ENCODE measurements at places on chromosomes 3 and 15.
A peak's percentile ranks its signal among the peaks of the same experiment; 100 is the strongest.

GRCh38 chr3:142444343-142444742, 3.5 kb downstream of the XRN1 start:
- no peak for DNase-seq

DNA sequence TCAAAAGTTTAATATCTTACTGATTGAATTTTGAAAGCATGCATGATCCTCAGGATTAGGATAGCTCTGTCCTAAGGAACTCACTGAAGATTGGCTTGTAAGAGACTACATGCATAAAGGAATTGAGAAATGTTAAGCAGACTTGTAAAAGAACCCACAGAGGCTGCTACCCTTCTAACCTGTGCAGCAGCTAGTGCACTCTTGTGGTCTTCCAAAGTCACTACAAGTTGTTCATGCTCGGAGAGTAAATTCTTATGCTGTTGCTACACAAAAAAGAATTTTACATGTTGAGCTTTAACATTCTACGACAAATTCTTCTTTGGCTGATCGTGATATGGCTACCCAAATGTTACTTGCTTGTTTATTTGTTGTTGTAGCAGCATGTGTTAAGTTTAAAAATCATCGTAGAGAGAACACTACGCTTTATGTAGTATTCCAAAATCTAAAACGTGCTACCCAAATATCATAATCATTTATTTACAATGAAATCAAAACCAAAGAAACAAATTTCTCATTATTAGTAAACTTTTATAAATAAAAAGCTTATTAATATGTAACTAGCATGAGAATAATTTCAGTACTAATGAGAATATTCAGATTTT, 55.0 kb downstream of the GOLIM4 start:
- peak; percentile 59 for DNase-seq

DNA sequence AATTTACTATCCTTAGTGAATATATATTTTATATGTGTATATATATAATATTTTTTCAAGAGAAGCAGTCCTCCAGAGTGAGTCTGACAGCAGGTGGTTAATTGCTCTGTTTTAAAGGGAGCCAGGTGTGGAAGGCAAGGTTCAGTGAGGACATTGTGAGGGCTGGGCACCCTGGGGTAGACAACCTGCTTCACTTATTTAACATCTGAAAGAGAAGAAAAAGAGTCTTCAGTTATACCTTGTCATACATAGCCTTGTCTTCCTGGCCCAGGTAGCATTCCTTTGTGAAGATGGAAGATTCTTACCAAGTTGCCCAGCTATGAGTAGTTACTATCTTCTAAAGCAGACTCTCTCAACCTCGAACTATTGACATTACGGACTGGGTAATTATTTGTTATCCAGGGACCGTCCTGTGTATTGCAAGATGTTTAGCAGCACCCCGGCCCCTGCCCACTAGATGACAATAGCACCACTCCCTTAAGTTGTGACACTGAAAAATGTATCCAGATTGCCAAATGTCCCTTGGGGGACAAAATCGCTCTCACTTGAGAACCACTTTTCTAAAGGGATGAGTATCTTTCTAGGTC, 336.0 kb upstream of the TRIM42 start:
- no peak for DNase-seq

DNA sequence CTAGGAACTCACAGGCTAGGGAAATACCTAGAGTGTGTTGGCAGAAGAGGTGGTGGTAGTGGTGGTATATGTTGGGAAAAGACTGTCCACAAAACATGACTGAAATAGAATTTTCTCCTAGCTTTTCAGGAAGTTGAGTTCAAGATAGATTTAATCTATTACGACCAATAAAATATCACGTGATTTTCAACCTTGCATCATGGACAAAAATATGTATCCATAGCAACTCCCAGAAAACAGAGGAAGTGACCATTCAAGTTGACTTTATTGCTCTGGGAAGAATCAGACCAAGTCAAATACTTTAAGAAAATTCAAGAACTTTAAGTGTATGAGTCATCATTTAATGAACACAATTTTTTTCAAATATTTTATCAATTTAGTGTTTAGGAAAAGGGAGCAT, 347.0 kb upstream of the ZNF385D start:
- no peak for DNase-seq

DNA sequence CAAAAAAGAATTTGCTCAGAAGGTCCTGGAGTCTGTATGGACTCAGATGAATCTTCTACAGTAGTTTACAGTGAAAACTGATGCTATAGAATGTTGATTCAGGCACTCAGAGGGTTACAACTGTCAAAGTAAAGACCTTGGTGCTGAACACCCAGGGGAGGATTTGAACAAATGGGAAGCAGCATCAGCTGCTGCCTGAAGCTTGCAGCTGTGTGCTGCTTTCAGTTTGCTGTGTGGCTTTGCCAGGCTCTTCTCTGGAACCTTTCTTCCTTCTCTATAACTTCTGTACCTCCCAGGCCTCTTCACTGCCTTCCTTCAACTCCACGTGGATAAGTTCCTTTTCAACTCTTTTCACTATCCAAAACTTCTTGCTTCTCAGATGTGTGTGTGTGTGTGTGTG, 214.2 kb downstream of the GRM7 start:
- no peak for DNase-seq

DNA sequence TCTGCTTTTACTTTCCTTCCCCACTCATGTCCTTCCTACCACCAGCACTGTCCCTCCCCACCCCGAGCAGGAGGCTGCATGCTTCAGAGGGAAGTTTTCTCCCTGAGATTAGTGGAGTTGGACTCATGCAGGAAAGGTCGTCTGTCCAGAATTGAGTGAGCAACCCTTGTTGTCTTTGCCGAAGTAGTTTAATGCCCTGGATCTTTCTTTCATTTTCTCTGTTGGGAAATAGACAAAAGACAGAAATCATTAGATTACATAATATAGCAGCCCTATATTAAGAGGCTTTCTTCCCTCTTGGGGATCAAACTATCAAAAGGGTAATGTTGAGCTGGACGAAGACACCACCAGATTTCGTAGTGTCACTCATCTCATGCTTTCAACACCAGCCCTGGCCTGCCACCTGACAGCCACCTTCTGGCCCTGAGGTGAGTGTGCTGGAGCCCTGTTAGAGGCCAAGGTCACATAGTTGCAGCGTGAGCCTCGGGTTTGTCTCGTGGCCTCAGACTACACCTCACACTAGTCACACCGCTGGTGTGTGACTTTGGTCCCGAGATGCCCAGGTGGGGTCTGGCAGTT, 231.0 kb downstream of the ITPR1 start:
- DNase-seq = no peak

GRCh38 chr3:188124184-188124583, 29.8 kb upstream of the LPP start:
- peak; percentile 25 for DNase-seq

- DNase-seq = no peak
Measured at GRCh38 chr15:78810362-78811123, 721 bp downstream of the ADAMTS7 start.

DNA sequence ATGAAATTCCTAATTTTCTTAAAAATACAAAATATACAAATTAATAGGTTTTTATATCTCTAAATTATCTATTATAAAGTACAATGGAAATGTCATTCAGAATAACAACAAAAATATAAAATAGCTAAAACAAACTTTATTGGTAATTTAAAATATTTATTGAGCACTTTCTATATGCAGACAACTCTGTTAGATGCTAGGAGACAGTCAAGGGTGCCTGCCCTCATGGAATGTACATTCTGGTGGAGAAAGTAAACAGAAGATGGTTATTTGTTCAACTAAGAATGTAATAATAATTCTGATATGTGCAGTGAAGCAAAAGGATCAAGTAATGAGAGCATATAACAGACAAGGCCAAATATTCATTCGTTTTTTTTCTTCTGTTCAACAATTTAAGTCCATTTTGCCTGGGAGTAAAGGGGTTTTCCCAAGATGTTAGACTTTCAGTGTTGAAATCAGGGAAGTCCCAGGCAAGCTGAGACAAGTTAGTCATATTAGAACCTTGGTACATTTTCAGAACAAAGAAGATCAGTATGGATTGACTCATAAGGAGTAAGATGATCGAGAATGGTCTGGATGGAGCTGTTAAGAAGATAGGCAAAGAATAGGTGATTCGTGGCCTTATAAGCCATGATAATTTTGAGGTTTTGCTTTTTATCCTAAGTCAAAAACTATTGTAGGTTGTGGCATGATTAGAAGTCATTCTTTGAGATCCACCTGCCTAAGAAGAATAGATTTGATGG, 150.2 kb upstream of the MLF1 start:
- DNase-seq = peak; percentile 99

- no peak for DNase-seq
Measured at GRCh38 chr15:79322945-79323344, 12.0 kb downstream of the TMED3 start.

DNA sequence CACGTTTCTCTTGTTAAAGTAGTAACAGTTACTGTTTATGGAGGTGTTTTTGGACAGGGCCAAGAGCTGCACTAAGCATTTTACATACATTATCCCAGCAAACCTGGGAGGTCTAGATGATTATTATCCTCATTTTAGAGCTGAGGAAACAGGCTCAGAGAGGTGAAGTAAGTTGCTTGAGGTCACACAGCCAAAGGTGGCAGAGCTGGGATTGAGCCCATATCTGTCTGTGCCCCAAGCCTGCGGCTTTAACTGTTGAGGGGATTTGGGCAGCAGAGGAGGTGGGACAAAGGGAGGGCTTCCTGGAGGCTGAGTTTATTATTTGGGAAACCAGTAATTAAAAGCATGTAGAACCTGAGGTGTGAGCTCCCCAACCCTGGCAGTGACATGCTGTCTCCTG, 9.2 kb downstream of the SMAD6 start:
- no peak for DNase-seq

DNA sequence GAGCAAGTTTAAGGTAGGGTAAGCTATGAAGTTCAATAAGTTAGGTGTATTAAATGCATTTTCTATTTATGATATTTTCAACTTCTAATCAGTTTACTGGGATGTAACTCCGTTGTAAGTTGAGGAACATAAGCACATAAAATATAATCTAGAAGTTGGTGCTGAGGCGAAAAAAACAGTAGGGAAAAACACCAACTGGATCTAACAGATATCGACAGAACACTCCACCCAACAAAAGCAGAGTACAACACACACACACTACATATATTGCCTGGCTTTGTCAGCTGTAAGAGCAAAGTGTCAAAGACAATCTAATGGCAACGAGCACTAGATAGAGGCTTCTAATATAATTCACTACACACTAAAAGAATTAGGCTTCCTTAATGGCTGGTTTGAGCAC, 8.4 kb downstream of the PIK3R4 start:
- DNase-seq = no peak

DNA sequence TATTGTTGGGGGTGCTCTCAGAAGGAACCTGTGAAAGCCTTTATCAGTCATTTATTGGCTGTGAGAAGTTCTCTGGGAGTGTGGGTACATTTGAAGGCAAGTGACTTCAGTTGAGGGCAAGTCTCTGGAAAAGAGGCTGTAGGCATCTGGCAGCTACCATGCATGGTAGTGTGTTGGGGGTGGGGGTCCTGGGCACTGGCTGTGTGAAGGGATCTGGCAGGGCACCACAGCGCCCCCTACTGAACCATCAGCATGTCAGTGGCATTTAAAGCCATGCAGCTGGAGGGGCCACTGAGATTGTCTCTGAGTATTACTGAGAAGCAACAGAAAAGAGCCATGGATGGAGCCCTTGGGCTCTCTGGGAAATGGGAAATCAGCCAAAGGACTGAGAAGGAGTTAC, 30.6 kb downstream of the CRTAP start:
- DNase-seq = no peak

DNA sequence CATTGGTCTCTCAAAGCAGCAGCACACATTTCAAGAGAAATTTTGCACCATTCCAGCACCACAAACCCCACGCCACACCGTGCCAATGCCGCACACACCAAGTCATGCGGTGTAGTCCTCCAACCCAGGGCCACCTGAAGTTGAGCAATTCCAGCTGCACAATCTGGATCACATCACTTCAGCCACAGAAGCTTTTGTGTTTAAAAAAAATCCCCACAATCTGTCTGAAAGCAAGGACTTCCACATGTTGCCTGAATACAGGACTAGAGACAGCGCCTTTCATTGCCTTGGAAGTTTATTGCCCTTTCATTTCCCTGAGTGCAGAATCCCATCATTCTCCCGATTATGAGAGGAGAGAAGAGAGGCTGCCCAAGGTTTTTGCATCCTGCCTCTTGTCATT, 175.6 kb upstream of the BCL6 start:
- no peak for DNase-seq

DNA sequence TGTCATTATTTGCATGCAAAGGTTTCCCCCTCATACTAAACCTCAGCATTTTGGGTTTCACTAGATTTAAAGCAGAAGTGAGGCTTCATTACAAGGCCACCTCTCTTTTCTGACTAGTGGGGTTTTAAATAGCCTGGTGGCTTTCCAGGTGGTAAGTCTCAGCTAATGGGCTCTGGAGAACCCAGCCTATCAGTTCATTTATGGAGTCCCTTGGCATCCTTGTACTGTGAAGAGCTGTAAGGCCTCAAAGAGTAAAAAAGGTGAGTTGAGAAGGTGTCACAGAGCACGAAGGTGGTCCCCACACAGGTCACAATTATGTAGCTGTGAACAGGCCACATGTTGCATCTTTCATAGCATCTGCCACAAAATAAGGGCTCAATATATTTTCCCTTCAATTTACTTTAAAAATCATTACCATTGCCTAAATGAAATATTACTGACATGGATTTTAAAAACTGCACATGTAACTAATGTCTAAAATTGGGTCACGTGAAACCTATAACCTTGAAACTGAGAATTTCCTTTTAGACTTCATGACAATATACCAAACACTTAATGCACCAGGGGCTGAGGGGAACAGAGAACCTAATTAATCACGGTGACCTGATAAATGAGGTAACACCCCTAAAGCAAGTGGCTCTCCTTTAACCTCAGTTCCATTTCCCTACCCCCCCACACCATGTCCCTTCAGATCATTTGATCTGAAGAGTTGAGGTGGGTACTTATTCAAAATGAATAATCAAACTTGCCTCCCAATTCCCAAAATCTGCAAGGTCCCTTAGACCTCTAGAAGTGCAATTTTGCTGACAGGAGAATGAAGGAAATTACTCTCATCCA, 1.3 kb downstream of the NGLY1 start:
- no peak for DNase-seq

DNA sequence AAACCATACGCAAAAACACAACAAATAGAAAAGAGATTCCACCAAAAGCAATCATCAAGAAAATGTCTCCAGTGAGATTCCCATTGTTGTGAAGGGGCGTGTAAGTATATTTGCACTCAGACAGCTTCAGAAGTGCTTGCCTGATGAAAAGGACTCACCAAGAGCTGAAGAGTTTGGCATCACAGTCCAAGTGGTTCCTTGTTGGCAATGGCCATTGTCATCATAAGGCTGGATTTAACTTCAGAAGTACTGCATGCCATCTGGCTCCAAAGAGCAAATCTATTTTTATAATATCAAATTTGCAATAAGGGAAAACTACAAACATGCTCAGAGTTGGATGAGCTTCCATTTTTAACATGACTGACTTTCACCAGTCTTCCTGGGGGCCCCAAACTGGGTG, 505.3 kb upstream of the NR2F2 start:
- DNase-seq = no peak

DNA sequence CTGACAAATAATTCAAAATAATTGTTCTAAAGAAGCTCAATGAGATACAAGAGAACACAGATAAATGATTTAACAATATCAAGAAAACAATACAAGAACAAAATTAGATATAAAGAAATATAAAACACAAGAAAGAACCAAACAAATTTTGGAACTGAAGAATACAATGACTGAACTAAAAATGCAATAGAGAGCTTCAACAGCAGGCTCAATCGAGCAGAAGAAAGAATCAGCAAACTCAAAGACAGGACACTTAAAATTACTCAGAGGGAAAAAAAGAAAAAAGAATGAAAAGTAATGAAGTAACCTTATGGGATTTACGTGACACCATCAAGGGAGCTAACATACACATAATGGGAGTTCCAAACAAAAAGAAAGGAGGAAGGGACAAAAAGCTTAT, 32.1 kb downstream of the CCDC54 start:
- no peak for DNase-seq
